ENCODE measurements at places on chromosomes 3 and 15.

DNA sequence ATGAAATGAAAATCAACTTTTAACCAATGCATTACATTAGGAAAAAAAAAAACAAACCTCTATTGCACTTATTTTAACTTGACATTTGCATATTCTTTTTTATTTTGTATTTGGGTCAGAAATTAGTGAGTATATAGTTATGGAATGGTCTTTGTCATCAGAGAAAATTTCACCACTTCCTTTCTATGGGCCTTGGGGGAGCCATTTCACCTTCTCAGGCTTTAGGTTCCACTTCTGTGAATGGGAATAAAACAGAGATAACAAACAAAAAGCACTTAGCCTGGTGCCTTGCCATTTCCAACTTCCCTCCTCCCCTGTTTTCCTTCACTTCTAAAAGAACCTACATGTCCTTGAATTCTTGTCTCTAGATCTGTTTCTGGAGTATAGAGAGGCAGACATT, 168.0 kb upstream of the STT3B start:
- DNase-seq: no peak

DNA sequence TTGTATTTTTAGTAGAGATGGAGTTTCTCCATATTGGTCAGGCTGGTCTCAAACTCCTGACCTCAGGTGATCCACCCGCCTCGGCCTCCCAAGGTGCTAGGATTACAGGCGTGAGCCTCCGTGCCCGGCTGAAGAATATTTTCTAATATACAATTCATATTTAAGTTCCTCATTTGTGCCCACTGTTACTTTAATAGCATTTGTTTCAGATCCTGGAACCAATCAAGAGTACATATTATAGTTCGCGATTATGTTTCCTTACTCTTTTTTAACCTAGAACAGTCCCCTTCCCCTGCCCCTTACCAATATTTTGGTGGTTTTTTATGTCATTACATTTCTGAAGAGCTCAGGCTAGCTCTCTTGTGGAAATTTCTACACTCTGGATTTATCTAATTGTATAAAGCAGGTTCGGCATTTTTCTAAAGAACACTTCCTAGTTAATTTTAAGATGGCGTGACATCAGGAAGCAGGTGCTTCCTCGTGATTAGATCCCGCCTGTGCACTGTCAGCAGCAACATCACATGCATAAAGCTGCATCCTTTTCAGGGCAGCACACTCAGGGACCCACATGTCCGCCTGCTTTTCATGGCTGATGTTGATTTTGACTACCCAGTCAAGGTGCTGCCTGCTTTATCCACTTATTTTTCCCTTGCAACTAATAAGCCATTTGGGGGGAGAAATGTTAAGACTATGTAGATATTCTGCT, 88.7 kb upstream of the EPHB3 start:
- no peak for DNase-seq

DNA sequence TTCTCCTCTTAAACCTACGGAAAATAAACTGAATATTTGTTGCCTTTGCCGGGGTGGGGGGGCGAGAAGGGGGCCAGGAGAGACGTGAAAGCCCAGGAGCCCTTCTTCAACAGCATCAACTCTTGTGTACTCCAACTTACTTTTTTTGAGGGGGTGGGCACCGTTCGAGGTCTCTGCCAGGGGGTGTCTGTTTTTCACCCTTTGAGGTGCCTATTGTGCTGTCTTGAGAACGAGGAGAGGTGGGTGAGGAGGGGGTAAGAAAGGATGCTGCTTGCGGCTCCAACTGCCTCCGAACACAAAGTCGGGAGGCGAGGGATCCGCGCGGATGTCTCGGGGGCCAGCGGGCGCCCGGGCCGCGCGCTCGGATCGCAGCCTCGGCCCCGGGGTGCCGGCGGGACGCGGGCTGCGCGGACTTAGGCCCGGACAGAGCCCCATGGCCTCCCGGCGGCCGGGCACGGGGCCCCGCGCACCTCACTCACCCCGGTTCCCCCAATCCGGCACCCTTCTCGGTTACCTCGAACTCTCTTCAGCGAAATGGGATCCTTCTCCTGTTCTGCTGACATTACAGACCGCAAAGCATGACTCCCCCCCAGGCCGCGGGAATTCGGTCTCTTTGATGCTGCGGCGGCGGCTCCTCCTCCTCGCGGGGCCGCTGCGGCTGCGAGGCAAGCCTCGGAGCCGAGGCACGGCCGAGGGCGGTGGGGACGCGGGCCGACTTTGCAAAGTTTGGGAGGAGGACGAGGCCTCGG, 650 bp downstream of the PYGO1 start:
- no peak for DNase-seq

GRCh38 chr3:16362770-16363169, 97.8 kb downstream of the OXNAD1 start:
- no peak for DNase-seq

DNA sequence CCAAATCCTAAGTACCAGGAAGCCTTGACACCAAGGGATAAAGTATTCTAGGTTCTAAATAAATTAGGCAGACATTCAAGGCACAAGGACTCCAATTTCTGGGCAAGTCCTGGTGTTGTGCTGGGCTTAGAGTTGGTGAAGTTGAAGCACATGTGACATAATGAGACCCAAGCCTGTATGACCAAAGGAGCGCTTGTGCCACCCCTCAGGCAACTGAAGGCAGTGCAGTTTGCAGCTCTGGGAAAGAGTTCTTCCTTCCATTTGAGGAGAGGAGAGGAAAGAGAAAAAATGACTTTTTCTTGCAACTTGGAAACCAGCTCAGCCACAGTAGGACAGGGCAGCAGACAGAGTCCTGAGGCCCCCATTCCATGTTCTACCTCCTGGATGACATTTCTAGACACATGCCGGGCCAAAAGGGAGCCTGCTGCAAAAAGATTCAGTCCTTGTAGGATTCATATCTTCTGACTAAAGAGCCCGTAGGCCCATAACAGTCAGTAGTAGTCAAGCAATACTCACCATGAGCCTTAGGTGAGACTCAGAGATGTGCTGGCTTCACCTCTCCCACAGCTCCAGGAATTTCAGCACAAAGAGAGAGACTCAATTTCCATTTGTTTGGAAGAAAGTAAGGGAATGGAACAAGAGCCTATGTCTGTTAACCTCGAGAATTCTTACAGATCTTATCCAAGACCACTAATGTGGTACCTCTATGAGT, 588.8 kb upstream of the BCHE start:
- DNase-seq: peak; percentile 23

DNA sequence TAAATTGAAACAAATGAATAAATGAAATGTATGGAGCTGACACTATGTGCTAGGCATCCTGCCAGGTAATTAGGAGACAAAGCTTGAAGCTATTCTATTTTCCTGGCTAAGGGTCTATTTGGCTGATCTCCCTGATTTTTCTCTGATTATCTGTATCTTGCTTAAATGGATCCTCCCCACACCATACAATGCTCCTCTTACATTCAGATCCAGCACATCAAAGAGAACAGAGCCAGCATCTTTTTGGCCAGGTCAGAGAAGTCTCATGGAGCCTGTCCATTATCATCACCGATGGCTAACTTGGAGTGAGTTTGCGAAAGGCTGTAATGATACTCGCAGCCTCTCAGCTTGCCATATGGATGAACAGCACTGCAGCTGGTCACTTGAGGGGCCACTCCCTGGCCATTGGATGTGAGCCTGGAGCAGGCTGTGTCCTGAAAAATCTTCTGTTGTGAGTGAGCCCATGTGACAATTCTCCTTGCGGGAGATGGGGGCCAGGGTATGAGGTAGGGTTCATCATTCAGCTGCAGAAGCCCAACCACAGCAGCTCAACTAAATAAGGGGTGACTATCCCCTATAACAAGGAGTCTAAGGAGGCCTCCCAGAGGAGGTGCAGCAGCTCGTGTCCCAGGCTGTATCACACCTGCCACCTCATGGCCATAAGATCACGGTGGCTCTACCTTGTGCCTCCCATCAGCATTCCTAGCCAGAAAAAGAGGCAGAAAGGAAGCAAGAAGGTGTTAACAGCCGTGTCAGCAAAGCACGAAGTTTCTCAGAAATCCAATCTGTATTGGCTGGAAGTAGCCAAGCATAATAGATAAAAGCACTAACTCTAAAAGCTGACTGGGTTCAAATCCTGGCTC, 69.3 kb upstream of the ST8SIA2 start:
- no peak for DNase-seq

- no peak for DNase-seq
These were observed 9.3 kb downstream of the GALNT15 start for GRCh38 chr3:16183601-16184270.

DNA sequence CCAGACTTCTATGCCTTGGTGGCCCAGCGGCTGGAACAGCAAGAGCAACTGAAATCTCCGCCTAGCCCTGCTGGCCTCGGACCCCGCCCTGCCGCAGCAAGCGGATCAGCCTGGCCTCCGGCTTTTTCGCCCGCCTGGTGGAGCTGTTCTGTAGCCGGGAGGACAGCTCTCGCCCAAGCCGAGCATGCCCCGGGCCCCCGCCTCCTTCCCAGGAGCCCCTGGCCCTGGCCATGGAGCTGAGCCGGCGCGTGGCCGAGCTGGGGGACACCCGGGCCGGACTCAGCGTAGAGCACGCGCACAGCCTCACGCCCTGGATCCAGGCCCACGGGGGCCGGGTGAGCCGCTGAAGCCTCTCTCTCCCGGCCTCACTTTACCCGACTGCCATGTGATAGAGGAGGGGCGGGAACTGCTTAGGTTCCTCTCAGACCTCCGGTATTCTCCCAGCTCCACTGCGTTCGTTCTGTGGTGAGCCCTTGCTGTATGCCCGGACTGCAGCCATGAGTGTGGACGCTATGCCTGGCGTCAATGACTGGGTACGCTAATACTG, 24.1 kb upstream of the MRPL3 start:
- DNase-seq: no peak

GRCh38 chr3:177528306-177529070, 331.2 kb upstream of the TBL1XR1 start:
- DNase-seq: peak; percentile 78

DNA sequence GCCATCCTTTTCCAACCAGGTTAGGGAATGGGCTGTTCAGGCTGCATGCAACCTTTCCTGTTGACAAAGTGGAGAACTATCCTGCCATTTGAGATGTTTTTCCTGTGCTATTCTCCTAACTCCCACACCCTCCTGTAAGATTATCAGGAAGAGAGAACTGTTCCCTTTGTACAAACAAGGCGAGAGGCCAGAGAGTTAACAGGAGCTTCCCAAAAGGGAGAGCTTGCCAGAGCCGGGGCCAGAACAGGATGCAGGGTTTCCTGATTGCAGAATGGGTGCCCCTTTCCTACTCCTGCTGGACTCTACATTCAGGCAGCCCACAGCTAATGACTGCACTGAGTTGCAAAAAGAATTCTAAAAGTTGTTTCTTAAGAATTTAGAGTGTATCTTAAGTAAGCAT, 17.1 kb downstream of the PML start:
- no peak for DNase-seq

GRCh38 chr3:67635257-67635656, 19.2 kb downstream of the SUCLG2 start:
- no peak for DNase-seq

DNA sequence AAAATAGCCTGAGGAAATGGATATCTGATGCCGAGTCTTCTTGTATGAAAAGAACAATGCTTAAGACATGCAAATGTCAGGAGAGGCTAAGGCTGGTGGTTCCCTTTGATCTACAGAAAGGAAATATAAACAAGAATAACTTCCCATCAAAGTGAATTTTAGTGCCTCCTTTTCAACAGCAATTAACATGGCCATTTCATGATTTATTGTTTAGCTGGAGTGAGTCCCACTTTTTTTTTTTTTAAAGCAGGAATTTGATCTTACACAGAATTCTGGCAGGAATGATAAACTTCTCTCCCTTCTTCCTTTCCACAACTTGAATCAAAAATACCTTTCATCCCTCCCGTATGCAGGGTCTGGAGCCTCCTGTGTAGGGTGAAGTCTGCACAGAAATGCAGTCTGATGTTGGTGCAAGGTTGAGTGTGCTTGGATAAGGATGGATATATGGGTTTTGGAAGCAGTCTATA, 287.0 kb downstream of the MEX3B start:
- no peak for DNase-seq

GRCh38 chr3:159165961-159166360, 364.1 kb downstream of the MFSD1 start:
- DNase-seq: peak; percentile 47

DNA sequence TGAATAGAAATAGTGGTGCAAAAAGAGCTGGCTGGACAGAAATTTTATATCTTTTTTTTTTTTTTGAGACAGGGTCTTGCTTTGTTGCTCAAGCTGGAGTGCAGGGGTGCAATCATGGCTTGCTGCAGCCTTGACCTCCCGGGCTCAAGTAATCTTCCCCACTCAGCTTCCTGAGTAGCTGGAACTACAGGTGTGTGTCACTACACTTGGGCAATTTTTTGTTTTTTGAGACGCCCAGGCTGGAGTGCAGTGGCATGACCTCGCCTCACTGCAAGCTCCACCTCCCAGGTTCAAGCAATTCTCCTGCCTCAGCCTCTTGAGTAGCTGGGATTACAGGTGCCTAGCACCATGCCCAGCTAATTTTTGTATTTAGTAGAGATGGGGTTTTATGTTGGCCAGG, 22.4 kb downstream of the CHRNA3 start:
- no peak for DNase-seq
